Daoy (cell line): ENCODE measurements at places on chromosomes 13 and 19. TPM values are rescaled to one million over a fixed set of nuclear protein-coding genes. Genes with fewer than 3 reads are reported as not detected.
A peak's percentile ranks its signal among the peaks of the same experiment; 100 is the strongest.

The GIPC3 gene
- total RNA-seq: not detected in 2 replicates

- no peak for DNase-seq
Measured at GRCh38 chr19:47469719-47470118, 2.0 kb downstream of the SLC8A2 start.

DNA sequence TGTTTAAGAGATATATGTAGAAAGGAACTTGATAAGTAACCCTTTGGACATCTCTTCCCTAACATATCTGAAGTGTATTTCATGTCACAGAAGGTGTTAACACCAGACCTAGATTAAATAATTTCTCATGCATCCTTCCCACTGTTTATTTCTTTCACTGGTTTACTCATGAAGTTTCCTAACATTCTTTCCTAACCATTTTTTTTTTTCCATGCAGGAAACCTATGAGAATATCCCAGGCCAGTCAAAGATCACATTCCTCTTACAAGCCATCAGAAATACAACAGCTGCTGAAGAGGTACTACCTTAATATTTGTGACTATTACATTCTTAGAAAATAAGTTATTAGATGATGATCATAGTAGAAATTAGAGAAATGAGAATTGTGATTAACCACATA is 28.8 kb downstream of the IPO5 start:
- no peak for DNase-seq

DNA sequence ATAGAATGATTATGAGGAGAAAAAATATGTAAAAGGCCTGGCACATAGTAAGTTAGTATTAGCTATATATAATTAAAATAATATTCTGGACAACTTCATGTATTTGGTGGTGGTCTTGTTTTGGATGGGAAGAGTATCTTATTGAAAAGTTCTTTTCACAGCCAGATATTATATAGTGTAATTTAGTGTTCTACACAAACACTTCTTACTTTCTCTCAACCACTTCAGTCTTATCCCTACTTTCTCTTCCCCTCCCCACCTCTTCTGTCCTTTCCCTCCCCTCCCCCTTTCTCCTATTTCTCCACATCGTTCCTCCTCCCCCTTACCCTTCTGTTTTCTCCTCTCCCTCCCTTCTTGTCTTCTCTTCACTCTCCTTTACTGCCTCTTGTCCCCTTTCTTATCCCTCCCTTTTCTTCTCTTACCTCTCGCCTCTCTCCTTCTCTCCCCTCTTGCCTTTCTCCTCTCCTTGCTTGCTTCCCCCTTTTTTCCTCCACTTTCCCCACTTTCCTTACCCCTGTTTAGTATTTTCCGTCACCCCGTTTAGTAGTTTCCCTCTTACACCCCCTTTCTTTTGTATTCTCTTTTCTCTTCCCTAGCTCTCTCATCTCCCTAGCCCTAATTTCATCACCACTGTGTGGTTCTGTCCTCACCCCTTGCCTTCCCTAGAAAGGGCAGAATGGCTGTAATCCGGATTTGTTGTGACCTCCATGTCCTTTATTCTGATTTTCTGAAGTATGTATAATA is 107.2 kb upstream of the MLNR start:
- DNase-seq: peak; percentile 23

DNA sequence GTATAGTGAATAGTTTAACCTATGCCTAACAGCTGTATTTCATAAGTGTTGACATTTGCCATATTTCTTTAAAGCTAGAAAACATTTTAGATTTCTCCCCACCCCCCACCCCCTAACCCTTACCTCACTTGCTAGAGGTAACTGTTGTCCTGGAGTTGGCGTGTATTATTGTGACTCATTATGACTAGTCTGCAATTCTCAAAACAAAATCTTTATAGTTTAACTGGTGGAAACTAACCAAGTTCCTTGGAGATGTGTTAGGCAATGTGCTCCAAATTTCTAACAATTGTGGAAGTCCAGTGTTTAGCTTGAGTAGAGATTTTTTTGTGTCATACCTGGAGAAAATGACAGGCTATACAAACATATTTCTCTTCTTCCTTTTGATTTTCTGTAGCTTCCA is 38.0 kb downstream of the KCTD4 start:
- peak; percentile 74 for DNase-seq

- DNase-seq: peak; percentile 37
Measured at GRCh38 chr13:50130123-50130946, 115.1 kb downstream of the KCNRG start.

- DNase-seq: no peak
Measured at GRCh38 chr19:30307191-30307974, 64.8 kb upstream of the ZNF536 start.

DNA sequence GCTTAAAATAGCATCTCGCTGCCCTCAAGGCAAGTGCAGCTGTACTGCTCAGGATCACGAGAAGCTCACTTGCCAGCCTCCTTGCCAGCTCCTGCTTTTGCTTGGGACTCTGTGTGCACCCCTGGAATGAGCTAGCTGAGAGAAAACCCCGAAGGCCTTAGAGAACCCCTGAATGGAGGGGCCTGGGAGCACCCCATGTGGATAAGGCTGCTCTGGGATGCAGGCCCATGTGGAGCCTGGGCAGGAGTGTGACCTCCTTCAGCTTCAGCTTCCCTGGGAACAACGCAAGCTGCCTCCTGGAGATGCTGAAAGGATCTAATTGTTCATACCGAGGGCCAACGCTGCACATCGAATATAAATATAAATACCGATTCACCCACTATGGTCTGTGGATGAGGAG is 109.2 kb downstream of the HSPH1 start:
- no peak for DNase-seq

The ERICH6B gene
- not detected in 2 replicates for total RNA-seq

The FFAR3 gene
- total RNA-seq: not detected in 2 replicates

GRCh38 chr13:20494656-20495055 is 31.0 kb downstream of the CRYL1 start:
- DNase-seq: no peak

GRCh38 chr13:99228737-99229691 is 28.4 kb downstream of the UBAC2 start:
- DNase-seq: peak; percentile 42

The FPR1 gene
- total RNA-seq: 0.74 and 2.9 TPM in 2 replicates
